ENCODE measurements at places on chromosomes 7 and 10. TPM values are rescaled to one million over a fixed set of nuclear protein-coding genes. Genes with fewer than 3 reads are reported as not detected.

The SP8 gene
- total RNA-seq: not detected

GRCh38 chr10:64219271-64220025, 698.2 kb downstream of the REEP3 start:
- no peaks in the 10 kb centered on the region for H3K36me3 ChIP-seq
- H3K27ac ChIP-seq: no peak overlapping the region
- no peaks in the 10 kb centered on the region for H3K4me1 ChIP-seq
- no peak for DNase-seq
- no peaks in the 10 kb centered on the region for H3K27me3 ChIP-seq

DNA sequence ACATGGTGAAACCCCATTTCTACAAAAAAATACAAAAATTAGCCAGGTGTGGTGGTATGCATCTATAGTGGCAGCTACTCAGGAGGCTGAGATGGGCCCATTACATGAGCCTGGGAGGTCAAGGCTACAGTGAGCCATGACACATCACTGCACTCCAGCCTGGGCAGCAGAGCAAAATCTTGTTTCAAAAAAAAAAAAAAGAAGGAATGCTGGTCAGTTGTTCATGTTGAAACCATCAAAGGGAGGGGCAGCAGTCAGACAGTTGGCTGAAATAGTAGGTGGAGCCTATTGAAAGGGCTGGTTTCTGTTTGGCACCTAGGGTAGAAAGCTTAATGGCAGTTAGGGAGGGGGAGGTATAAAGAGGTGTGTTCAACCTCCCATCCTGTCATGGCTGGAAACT, 323.0 kb downstream of the GALNT17 start:
- no peak overlapping the region for H3K27ac ChIP-seq
- H3K27me3 ChIP-seq: no peaks in the 10 kb centered on the region
- no peaks in the 10 kb centered on the region for H3K36me3 ChIP-seq
- H3K4me1 ChIP-seq: no peaks in the 10 kb centered on the region
- no peak overlapping the region for H3K4me3 ChIP-seq

- peak overlapping the region; percentile 86 for H3K27ac ChIP-seq
- peak overlapping the region; percentile 35 for H3K4me3 ChIP-seq
- no peak for DNase-seq
- peaks cover 69% of the 10 kb centered on the region for H3K4me1 ChIP-seq
- no peaks in the 10 kb centered on the region for H3K27me3 ChIP-seq
- H3K36me3 ChIP-seq: peaks cover 83% of the 10 kb centered on the region
These were observed 17.1 kb downstream of the SEPTIN7 start for GRCh38 chr7:35817930-35818329.

DNA sequence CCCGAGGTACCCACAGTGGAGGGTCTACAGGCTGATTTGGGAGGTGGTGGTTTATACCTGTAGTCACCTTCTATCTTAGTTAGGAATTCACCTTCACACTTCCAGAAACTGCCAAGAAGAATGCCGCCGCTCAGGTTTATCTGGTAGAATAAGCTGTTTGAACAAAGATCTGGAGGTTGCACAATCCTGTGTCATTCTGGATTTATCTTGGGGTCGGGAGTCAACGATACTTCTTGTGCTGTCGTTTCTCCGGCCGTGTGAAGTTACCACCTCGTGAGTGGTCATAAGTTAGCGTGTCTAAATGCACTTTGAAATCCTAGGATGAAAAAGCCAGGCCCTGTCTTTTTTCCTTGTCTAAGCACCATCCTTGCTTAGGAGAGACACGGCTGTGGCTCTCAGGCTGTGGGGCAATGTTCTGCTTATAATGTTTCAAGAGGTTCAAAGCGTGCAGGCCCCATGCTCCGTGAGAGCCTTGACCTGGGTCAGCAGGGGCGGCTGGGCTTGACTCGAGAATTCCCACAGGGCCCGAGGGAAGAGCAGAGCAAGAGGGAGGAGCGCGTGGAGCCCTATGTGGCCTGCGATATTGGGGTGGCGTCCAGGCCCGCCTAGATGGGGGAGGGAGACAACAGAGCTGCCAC, 35.5 kb downstream of the GRIFIN start:
- no peak overlapping the region for H3K27ac ChIP-seq
- H3K36me3 ChIP-seq: no peaks in the 10 kb centered on the region
- H3K4me3 ChIP-seq: no peak overlapping the region
- DNase-seq: no peak
- H3K4me1 ChIP-seq: no peaks in the 10 kb centered on the region

DNA sequence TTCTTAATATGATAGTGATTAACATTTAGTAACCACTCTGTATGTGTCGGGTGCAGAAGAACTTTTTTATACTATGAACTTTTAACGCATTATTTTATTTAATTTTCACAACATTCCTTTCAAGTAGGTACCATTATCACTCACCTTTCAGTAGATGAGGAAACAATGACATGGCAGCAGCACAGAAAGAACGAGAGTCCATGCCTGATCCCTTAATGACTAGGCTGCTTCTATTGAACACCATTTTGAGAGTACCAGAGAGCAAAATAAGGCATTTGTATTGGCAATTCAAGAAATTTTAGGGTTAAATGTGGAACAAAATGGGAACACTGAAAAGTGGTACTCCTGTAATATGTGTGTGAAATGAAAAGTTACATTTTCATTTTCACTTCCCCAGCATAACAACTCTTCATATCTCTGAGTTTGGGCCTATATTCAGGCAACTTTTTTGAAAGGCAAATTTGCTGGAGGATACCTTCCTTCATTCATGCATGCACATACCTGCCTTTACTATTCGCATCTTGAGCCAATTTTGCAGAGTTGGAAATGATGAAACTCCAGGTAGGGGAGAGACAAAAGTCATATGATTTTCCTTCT, 12.8 kb downstream of the LRRN3 start:
- peaks cover 85% of the 10 kb centered on the region for H3K4me1 ChIP-seq
- DNase-seq: no peak
- peak overlapping the region; percentile 68 for H3K27ac ChIP-seq
- H3K4me3 ChIP-seq: peak overlapping the region; percentile 42

Data from activated naive CD8-positive, alpha-beta T cell treated with anti-CD3 and anti-CD28 coated beads for 36 hours (primary cell).